ENCODE measurements at places on chromosomes 16 and 17.
A peak's percentile ranks its signal among the peaks of the same experiment; 100 is the strongest.

DNA sequence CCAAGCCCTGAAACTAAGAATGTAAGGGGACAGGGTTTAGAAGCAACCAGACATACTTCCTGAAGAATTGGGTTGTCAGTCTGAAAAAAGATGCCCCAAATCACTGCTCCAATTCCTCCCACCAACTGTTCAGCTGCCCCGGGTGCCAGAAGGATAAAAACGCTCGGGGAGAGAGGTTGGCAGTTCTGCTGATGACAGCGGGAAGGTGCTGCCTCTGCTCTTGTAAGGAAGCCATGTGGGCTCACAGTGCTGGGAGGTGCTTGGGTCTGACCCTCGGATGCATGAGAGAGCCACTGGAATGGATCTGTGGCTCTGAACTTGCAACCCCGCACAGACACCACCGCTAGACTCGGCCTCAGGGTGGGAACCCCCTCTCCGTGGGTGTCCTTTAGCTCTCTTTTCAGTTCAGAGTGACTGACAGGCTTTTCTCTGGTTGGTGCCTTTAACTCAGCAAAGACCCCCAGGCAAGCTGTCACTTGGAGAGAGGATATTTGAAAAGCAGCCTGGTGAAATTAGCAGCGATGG, 364.8 kb upstream of the RBFOX1 start:
- no peak for DNase-seq

DNA sequence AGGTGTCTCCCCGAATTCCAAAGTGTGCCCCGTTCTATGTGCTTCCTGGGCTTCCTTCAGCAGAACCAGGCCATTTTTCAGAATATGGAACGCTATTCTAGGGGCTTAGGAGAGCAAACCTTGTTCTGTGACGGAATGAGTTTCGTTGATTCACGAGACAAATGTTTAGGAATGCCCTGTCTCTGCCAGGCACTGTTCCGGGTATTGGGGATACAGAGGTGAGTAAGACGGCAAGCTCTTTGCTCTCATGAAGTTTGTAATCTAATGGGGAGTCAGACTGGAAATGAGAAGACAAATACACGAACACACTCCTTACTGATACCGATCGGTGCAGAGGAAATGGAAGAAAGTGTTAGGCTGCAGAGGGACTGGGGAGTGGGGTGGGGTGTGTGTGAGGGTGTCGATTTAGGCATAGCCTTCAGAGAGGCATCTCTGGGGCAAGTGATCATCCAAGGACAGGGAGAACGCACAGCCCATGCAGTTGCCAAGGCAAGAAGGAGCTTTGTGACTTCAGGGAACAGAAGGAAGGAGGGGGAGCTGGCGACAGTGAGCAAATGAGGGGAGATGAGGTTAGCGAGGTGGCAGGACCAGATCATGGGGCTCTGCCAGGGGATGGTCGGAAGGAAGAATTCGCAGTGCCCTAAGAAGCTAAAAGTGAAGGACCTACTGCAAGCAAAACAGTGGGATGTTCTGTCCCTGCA, 189.6 kb downstream of the MSI2 start:
- no peak for DNase-seq

- no peak for DNase-seq
These were observed 66.6 kb upstream of the AXIN2 start for GRCh38 chr17:65627891-65628643.

DNA sequence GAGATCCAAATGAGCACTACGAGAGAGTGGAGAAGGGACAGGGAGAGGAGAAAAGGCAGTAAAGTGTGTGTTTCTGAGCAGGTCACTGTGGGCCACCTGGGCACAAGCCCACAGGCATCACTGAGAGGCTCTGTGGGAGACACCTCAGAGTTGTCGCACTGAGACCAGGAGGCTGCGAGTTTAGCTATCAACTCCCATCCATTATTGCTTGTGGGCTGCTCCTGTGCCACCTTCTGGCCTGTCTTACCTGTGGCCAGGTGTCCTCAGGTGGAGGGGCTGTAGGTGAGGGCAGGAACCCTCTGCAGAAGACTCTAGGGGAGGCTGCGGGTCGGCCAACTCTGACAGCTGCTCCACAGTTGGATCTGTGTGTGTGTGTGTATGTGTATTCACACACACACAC, 2.5 kb upstream of the PRR29 start:
- no peak for DNase-seq

DNA sequence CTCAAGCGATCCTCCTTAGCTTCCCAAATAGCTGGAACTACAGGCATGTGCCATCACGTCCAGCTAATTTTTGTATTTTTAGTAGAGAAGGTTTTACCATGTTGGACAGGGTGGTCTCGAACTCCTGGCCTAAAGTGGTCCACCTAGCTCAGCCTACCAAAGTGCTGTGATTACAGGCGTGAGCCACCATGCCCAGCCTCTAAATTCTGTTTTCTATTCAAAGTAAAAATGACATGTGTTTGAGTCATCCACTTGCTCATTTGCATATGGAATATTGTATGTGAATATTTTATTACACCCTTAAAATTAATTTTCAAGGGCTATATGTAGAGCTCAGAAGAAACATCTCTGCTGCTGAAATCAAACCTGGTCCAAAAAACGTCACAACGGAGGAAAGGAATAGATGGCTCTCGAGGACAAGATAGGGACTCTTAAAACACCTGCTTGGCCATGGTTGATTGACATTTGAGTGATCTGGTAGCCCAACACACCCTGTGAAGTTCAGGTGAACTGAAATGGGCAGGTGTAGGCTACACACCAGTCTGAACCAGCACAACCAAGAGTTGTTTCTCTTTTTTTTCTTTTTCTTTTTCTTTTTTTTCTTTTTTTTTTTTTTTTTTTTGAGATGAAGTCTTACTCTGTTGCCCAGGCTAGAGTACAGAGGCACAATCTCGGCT, 51.1 kb downstream of the SF3B3 start:
- no peak for DNase-seq

DNA sequence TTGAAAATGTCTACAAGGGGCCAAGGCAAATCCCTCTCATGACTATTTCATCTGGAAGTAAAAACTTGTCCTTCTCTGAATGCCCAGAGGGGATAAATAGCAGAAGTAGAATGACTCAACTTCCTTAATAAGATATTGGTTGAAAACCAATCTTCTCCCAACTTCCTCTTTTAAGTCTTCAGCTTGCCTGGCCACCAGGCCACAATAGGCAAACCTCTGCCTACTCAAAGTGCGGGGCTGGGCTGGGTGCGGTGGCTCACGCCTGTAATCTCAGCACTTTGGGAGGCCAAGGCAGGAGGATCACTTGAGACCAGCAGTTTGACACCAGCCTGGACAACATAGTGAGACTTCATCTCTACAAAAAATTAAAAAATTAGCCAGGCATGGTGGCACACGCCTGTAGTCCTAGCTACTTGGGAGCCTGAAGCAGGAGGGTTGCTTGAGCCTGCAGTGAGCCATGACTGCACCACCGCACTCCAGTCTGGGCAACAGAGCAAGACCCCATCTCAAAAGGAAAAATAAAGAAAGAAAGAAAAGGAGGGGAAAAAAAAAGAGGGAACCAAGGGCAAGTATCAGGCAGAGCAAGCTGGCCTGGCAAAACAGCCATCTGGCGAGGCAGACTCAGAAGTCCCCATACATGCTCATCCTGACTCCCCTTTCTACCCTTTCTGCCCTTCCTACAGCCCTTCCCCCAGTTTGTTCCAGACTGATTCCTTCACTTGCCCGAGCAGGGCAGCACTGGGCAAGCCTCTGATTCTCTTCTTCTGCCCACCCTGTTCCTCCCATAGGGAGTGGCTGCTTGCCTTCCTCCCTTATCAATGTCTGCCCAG, 20.6 kb downstream of the MAP3K14 start:
- DNase-seq: no peak

GRCh38 chr17:27793168-27793905, 7.0 kb downstream of the NOS2 start:
- peak; percentile 63 for DNase-seq

GRCh38 chr17:73727941-73728340, 83.7 kb upstream of the SDK2 start:
- no peak for DNase-seq

GRCh38 chr17:44400226-44400847, 10.9 kb upstream of the ITGA2B start:
- DNase-seq: peak; percentile 59

DNA sequence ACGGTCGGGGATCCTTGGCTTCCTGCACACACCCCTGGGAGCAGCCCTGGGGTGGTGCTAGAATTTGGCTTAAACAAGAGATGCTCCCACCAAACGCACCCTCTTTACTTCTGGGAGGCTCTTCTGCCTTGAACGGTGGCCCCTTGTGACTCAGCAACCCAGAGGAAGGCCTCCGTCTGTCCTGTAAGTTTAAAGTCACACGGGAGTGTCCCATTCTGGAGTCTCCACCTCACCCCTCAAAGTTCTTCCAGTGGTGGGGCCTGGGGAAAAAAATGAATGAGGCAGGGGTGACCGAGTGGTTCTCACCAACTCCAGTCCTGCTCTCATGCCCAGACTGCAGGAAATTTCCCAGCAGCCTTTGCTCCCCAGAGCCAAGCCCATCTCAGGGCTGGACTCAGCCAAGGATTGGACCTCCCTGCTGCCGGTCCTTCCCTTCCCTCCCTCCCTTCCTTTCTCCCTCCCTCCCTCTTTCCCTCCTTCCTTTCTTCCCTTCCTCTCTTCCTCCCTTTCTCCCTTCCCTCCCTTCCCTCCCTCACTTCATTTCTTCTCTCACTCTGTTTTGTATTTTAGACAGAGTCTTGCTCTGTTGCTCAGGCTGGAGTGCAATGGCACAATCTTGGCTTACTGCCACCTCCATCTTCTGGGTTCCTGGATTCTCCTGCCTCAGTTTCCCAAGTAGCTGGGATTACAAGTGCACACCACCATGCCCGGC, 11.4 kb downstream of the ITGAD start:
- DNase-seq: no peak
